ENCODE measurements at places on chromosomes 16 and 17.

DNA sequence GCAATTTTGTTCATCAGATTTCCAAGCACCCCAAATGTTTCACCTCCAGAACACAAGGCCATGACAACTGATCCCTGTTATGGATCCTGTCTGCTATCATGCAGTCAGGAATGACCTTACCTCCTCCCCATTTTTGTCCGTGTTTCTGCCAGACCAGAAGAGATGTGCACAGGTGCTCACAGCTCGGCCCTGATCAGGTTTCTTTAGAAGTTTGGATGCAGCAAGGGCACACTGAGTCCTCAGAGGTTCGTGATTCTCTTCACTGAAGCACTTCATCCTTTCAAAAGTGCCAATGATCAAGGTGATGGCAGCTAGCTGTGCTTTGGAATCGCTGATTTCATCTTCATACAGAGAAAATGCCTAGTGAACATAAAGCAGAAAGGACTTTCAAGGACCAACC is 26.9 kb downstream of the VPS35 start:
- DNase-seq = no peak

DNA sequence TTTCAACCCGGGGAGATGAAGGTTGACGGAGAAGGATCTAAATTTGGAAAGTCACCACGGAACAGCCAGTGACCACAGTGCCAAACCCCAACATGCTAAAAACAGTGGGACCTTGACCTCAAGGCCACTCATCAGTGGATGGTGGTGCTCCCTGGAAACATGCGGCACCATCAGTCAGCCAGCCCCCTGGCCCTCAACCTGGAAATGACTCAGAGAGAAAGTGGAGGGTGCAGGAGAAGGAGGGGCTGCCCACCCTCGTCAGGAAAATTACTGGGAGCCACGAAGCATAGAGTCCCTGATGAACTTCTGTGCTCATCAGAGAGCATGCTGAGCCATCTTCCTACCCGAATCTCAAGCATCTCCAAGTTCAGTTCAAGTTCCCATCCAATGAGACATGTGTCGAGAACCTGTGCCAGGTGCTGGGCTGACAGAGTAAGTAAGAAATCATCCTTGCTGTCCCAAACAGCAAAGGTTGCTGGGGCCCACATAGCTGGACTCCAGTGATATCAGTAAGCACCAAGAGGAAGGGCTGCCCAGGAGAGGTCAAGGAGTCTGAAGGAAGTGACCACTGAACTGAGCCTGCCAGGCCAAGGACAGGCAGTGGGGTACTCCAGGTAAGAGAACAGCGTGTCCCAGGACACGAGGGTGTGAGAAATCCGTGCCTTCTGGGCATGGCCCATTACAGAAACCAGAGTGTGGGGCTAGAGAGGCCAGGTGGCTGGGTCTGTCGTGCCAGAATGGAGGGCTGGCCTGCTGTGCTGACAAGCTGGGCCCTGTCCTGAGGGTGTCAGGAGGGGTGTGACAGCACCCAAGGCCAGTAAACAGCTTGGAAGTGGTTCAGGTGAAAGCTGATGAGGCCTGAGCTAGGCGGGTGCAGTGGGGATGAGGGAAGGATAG is 5.2 kb downstream of the PECAM1 start:
- DNase-seq = peak; percentile 77

- no peak for DNase-seq
Observed at GRCh38 chr16:4874666-4875065, 27.4 kb downstream of the UBN1 start.

- peak; percentile 66 for DNase-seq
Observed at GRCh38 chr17:63961355-63962212, 11.1 kb downstream of the SCN4A start.

DNA sequence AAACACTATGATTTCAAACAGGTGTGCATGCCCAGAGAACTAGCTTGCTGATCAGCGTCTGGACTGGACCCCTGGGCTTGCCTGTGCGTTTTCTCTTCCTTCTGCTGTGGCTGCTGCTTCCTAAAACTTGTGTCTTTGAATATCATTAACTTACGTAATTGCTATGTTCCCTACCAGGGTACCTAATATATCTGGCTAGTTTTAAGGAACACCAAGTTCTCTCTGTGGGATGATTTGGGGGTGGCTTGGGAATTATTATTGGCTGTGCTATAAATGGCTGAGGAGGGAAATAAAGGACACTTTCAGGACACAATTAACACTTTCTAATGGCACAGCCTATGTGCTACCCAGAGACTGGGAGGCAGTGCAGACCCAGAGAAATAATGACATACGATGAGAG is 606.0 kb upstream of the RBFOX1 start:
- no peak for DNase-seq

- DNase-seq = peak; percentile 17
Observed at GRCh38 chr16:66486773-66487579, 59.9 kb downstream of the BEAN1 start.

DNA sequence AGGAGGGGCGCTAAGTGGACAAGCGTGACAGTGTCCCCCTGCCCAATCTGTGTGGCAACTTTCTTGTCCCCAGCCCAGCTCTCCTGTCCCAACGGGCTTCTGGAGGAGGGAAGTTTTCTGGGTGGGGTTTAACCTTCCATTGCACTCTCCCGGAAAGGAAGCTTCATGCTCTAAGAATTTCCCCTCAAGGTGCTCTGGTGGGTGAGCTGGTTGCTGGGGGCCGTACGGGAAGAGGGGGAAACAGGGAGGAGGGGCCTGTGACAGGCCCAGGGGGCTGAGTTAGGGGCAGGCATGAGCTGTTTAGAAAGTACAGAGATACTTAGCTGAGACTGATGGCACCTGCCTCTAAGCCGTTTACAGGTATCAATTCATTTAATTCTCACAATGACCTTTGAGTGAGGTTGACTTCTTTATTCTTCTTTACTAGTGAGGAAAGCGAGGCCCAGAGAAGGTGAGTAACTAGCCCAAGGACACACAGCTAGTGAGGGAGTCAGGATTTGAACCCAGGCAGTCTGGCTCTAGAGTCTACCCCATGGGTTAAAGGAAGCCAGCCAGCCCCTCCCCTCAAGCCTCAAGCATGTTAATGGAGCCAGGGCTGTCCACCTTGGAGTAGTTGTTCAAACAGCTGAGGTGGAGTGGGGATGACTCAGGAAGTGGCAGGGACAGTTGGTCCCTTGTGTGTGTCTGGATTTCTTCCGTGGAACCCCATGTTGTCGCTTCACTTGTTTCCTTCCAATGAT is 18.9 kb downstream of the ADGRG1 start:
- DNase-seq = peak; percentile 32

- no peak for DNase-seq
Observed at GRCh38 chr17:57810721-57811637, 38.9 kb downstream of the MRPS23 start.

- no peak for DNase-seq
Observed at GRCh38 chr17:44071772-44072171, 1.2 kb downstream of the G6PC3 start.

DNA sequence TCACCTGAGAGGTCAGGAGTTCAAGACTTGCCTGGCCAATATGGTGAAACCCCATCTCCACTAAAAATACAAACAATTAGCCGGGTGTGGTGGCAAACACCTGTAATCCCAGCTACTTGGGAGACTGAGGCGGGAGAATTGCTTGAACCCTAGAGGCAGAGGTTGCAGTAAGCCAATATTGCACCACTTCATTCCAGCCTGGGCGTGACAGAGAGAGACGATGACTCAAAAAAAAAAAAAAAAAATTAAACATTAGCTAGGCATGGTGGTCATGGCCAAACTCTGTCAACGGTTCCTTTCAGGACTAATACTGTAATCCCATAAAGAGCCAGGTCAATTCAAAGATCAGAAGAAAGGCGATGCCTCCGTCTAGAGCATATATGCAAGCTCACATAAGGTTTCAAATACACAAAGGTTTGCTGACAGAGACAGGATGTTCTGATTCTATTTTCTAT is 2.4 kb downstream of the RNF157 start:
- DNase-seq = no peak

- DNase-seq = no peak
Observed at GRCh38 chr17:13086142-13086769, 68.4 kb upstream of the ELAC2 start.

DNA sequence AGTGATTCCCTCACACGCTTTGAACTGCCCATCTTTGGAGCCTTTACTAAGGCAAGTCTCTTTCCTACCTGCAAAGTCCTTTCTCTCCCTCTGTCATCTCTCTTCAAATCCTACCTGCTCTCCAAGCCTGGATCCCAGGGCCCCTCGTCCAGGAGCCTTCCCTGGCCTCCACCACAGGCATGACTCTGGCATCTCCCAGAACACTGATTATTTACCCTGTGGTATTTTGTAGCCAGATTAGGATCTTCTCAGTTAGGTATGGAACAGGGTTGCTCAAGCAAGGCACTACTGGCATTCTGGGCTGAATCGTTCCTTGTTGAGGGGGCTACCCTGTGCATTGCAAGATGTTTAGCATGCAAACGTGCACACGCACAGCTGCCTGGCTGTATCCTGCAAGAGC is 31.9 kb upstream of the POLR3E start:
- DNase-seq = no peak

Measured in activated T-cell treated with anti-CD3 and anti-CD28 coated beads, Interleukin-2, amount 50 U/mL, for 48 hours (primary cell).